ENCODE measurements at places on chromosomes 16 and 17. TPM values are rescaled to one million over a fixed set of nuclear protein-coding genes. Genes with fewer than 3 reads are reported as not detected.

GRCh38 chr16:2846511-2847310, 11.3 kb downstream of the PRSS22 start:
- no peak for DNase-seq

DNA sequence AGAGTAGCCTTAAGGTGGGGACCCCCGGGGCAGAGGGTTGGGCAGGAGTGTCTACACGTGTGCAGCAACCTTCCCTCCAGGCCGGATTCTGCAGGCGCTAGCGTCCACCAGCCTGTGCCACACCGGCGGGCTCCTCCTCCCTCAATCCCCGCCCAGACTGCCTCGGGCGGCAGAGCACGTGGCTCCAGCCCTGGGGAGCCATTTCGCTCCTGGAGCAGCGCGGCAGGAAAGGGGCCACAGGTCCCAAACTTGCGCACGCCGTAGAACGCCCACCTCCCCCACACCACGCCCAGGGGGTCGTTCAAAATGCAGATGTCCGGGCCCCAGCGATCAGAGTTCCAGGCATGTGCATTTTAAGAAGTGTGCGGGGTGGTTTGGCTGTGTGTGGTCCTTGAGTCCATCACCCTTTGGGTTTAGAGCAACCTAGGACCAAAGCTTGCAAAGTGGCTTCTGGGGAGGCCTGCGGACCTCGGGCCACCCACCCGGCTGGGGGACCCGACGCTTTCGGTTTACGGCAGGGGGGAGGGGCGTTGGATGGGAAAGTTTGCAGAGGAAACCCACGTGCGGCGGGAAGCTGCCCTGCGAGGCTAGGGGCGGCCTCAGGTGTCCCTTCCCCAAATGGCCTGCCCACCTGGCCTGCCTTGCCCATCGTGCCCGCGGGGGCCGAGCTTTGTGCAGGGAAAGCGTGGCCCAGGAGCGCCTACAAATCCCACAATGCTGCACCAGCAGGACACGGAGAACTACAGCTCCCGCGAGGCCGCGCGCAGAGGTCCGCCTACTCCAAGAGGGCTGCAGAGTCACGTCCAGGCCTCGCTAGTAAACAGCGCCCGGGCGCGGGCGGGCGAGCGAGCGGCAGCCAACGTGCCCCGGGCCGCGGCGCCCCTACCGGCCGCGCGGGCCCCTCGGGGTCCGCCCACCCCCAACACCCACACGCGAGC, 1.4 kb downstream of the TFAP4 start:
- DNase-seq = peak; percentile 93

The TLCD3B gene
- polyA plus RNA-seq = 1.6 TPM

GRCh38 chr16:19375561-19376158, 42.0 kb upstream of the TMC5 start:
- peak; percentile 48 for DNase-seq

The ZNF287 gene
- polyA plus RNA-seq = 4.9 TPM

GRCh38 chr17:4144422-4144747, 1.4 kb downstream of the CYB5D2 start:
- no peak for DNase-seq

DNA sequence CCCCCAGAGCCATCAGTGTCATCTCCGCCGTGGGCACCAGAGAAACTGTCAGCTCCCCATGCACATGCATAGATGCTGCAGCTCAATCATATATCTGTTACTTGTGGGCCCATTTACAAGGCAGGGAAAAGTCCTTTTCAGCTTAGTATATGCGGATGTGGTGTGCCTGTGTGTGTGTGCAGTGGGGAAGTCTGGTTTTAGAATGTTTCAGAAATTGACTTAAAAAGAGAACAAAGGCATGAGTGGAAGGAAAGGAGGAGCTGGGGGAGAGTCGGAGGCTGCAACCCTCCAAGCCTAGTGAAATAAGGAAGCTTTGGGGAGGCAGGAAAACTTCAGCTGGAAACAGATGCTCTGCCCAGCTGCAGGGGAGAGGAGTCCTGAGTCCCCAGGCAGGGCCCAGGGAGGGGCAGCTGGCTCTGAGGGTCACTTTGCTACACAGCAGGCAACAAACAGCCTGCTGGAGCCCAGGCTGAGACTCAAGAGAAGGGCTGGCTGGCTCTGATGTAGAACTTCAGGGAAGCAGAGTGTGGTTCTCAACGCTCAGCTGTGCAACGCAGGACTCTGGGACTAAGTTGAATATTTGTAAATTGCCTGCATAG, 11.1 kb upstream of the CD300LD start:
- DNase-seq = no peak

The WFIKKN1 gene
- polyA plus RNA-seq = 0.80 TPM

GRCh38 chr17:70169709-70170597, 621 bp downstream of the KCNJ2 start:
- DNase-seq = peak; percentile 46

GRCh38 chr17:64270885-64271284, 7.8 kb upstream of the TEX2 start:
- DNase-seq = no peak

The ACSM2A gene
- 0.34 TPM for polyA plus RNA-seq

GRCh38 chr16:25045696-25046381, 30.7 kb upstream of the ARHGAP17 start:
- no peak for DNase-seq

DNA sequence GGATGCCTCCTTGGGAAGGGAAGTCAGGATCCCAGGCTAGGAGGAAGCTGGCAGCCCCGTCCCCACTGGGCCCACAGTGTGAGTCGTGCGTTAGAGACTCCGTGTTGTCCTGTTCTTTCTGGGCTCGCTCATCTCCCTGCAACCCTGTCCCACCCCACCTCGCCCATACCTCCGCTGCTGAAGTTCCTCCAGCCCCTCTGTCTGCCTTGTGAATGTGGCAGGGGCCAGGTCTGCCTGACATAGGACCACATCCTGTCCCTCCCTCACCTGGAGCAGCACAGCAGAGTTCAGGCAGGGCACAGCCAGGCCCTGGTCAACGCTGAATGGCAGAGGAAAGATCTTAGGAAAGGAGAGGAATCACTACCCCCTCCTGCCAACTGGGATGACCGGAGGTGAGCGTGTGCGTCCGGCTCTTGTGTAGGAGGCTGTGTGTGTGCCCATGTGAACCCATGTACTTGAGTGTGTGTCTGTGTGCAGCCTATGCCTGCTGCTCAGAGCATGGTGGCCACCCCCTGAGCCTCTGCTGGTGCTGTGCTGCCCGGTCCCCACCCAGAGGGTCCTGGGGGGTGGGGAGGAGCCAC, 12.8 kb downstream of the KCNJ18 start:
- DNase-seq = no peak

- no peak for DNase-seq
Measured at GRCh38 chr17:51540151-51540550, 279.8 kb downstream of the UTP18 start.

The ZP2 gene
- 0.18 TPM for polyA plus RNA-seq

GRCh38 chr17:79980246-79981043, 55.2 kb downstream of the TBC1D16 start:
- DNase-seq = no peak

GRCh38 chr17:49523706-49524472, 28.8 kb downstream of the NGFR start:
- DNase-seq = no peak

DNA sequence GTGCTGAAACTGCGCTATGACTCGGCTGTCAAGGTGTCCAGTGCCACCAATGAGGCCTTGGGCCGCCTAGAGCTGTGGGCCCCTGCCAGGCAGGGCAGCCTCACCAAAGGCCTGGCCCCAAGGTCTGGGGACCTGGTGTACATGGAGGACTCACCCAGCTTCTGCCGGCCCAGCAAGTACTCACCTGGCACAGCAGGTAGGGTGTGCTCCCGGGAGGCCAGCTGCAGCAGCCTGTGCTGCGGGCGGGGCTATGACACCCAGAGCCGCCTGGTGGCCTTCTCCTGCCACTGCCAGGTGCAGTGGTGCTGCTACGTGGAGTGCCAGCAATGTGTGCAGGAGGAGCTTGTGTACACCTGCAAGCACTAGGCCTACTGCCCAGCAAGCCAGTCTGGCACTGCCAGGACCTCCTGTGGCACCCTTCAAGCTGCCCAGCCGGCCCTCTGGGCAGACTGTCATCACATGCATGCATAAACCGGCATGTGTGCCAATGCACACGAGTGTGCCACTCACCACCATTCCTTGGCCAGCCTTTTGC, 25.0 kb downstream of the WNT9B start:
- no peak for DNase-seq

DNA sequence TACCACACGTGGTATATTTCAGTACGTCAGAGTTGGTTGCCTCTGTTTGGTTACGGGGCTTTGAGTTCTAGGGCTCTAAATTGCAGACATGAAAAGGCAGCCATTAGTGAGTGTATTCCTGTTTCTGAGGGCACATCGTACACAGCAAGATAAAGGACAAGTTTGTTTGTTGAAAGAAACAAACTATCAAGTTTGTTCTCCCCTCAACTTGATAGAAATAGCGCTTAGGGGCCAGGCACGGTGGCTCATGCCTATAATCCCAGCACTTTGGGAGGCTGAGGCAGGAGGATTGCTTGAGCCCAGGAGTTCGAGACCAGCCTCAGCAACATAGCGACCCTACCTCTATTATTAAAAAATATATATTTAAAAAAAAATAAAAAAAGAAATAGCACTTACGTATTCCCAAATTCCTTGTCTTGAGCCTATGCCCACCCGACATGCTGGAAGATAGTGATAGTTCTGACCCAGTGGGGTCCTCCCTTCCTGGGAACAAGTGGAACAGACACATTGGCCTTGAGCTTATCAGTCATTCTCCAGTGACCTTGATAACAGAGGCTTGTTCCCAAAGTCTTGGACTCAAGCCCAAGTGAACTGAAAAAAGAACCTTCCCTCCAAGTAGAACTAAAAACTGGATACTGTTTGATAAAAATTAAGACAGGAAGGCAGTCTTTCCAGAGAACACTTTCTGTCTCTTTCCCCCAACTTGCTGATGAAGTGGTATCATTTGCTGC, 139.9 kb upstream of the CACNG3 start:
- DNase-seq = no peak

DNA sequence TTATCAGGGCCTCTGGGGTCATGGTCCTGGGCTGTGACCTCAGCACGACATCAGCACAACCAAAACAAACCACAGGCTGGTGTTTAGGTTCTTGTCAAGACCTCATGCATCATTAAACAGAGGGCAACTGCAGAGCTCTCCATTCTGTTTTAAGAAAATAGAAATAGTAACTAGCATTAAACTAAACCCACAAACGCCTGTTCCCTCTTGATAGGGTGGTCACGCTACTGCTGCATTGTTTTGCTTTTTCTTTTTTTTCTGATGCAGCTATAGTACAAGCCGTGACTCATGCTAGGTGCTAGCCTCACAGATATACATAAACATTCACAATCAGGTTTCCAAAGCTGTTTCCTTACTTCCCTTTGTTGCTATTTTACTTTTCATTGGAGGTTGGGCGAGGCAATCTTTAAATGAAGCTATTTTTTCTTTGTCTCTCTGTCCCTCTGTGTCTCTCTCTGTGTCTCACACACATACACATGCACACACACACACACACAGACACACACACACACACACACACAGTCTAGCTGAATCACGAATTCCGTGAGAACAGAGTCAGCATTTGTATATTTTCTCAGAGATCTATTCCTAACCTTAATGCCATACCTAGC, 310.3 kb downstream of the CDH13 start:
- DNase-seq = no peak

DNA sequence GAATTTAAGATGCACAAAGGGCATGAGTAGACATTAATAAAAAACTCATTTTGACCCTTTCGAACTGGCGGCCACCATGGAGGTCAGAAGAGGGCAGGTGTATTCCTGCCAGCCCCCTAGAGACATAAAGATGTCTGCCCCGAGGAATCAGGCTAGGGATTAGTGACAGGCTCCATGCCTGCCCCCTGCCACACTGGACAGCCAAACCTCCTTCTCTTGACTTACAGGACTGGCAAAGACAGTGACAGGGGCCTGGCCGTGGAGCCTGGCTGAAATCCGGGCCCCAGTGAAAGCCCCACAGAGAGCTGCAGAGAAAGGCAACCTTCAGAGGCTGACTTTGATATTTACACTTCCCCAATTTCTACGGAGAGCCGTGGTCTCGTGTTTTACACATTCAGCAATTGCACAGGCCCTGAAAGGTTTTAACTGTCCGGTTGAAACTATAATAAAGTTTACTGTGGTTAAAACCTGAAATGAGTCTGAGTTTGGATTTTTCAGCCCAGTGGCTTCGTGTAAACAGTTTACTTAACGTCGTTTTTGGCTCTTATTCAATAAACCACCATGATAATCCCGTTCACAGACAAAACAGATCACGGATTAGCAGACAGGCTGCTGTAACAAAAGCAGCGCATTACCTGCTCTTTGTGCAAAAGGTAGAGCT, 243.9 kb upstream of the MYOCD start:
- DNase-seq = no peak

GRCh38 chr17:80095038-80095843, 6.1 kb upstream of the GAA start:
- no peak for DNase-seq

DNA sequence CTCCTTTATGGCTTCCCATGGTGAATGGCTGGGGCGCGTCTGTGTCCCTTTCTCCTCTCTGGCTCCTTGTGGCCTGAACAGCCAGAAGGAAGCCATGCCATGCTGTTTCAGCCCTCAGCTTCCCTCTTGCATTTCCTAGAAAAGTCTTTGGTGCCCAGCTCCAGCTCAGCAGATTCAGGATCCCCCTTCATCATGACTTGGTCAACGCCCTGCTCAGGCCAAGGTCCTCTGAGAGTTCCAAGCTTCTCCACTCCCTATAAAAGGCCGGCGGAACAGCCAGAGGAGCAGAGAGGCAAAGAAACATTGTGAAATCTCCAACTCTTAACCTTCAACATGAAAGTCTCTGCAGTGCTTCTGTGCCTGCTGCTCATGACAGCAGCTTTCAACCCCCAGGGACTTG, at the start of gene CCL13:
TSS of gene CCL13 (plus strand) at position 287 of the 400 bp plus-strand sequence. CDS start at position 334, 47 bp downstream.
- DNase-seq = no peak

- DNase-seq = no peak
Measured at GRCh38 chr17:40718930-40719329, 15.4 kb upstream of the KRT24 start.

DNA sequence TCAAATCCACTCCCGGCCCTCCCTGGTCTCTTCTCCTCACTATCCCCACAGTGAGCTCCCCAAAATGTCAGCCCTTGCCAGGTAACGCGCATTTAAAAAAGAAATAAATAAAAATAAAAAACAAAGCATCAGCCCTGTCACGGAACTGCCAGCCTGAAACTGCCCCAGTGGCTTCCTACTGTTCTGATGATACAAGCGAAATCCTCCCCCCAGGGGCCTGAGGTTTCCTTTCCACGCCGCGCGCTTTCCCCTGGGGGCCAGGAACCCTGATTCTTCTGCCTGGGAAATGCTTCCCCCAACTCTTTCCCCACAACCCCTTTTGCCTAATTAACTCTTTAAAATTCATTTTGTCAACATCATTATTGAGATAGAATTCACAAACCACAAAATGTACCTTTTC, 12.2 kb upstream of the RPH3AL start:
- DNase-seq = no peak

The CRHR1 gene
- not detected for polyA plus RNA-seq

GRCh38 chr16:85536411-85537330, 76.5 kb upstream of the GSE1 start:
- DNase-seq = no peak

DNA sequence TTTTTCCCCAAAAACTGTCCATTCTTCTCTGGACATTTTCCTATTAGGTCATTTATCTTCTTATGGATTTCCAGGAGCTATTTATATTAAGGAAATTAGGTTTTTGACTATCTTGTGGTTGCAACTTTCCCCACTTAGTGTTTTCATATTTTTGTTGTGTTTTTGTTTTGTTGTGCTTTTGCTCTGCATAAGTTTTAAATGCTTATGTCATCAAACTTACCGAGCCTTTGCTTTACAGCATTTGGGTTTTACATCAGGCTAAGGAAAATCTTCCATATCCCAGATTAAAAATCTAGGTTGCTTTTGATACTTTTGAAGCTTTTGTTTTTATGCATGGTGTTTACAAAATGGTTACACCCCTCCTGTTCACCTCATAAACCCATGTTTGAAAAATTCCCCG, 27.5 kb downstream of the MAF start:
- no peak for DNase-seq

- no peak for DNase-seq
Measured at GRCh38 chr16:85333337-85333736, 221.1 kb upstream of the CIBAR2 start.

The STX8 gene
- 37.5 TPM for polyA plus RNA-seq

Data from hindlimb muscle (tissue), 1 donor.